ENCODE measurements at places on chromosomes 13 and 19. TPM values are rescaled to one million over a fixed set of nuclear protein-coding genes. Genes with fewer than 3 reads are reported as not detected.

DNA sequence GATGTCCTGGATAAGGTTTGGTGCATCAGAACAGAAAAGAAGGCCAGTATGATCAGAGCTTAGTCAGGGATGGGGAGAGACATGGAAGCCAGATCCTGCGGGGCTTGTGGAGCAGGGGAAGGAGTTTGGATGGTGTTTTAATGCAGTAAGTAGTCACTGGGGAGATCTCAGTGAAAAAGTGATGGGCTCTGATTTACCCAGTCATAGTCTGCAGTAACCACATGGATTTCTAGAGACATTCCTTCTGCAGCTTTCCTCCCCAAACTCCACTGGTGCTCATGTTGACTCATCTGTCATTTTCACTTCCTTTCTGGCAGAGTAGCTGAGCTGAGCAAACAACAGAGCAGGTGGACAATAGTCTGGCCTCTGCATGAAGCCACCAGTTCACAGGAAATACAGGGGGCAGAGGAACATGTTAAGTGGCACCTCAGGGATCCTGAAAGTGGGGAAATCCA lies 144.1 kb downstream of the DPF1 start:
- ATAC-seq = no peak

DNA sequence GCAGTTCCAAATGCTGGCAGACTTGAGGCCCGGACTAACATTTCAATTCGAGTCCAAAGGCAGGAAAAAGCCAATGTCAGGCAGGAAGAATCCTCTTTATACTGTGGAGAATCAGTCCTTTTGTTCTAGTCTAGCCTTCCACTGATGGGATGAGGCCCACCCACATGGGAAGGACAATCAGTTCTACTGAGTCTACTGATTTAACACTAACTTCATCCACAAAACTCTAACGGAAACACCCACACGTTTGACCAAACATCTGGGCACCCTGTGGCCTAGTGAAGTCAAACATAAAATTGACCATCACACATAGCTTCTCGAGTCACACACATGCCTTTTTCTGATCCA lies 100.3 kb downstream of the UBL3 start:
- ATAC-seq = no peak

GRCh38 chr13:59043016-59043415 lies 1120.7 kb downstream of the DIAPH3 start:
- ATAC-seq = no peak

GRCh38 chr19:8690753-8691539 lies 7.6 kb downstream of the ACTL9 start:
- ATAC-seq = no peak

DNA sequence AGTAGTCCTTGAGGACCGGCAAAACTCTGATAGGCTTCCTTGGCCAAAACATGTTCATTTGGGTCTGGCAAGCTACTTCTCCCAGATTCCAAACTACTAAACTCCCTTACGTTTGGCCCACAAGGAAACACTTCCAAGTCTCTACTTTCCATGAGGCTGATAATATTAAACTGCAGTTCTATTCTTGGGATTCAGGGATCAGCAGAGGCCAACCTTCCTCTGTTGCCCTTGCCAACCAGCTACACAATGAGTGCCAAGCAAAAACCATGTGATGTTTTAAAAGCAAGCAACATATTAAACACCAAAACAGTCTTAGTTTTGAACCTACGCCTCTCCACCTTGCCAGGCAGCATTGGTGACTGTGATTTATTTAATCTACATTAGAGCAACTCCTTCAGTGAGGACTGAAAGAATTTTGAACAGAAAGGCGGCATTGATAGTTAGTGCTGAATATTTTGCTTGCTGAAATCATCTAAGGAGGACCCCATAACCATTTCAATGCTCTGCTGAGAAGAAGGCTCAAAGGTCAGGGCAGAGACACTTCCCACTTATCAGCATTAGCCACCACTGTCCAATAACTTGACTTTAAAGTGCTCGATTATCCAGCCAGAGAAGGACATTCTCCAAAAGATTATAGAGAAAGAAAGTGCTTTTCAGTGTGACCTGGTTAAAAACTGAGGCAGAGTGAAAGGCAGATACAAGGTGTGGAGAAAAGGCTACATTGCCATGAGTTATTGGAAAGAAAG lies 287.1 kb downstream of the TBC1D4 start:
- peak; percentile 61 for ATAC-seq

GRCh38 chr19:1855040-1855827 lies 7.0 kb upstream of the REXO1 start:
- ATAC-seq = peak; percentile 76

DNA sequence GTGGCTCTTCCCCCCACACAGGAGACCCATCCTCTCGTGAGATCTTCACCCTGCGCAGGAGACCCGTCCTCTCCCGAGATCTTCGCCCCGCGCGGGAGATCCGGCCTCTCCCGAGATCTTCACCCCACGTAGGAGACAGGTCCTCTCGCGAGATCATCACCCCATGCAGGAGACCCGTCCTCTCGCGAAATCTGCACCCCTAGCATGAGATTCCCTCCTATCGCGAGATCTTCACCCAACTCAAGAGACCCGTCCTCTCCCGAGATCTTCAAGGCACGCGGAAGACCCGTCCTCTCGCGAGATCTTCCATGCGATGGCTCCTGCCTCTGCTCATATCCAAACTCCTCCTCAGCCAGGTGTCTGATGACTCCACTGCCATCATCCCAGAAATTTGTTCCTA lies 24.3 kb downstream of the LAIR2 start:
- ATAC-seq = no peak

DNA sequence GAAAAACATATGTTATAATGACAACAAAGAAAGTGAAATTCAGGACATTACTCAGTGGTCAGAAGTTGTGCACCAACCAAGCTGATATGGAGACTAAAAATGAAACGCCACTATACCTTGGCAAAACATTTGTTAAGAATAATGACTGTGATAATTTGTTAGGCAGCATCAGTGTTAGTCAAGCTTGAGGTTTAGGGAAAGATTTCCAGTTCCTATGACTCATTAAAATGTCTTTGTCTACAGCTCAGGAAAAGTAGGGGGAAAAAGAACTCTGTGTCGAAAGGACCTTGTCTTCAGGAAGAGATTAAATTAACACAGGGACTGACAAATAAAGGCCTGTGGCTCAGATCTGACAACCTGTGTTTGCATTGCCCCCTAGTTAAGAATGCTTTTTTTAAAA lies 764.1 kb upstream of the SLITRK6 start:
- no peak for ATAC-seq

DNA sequence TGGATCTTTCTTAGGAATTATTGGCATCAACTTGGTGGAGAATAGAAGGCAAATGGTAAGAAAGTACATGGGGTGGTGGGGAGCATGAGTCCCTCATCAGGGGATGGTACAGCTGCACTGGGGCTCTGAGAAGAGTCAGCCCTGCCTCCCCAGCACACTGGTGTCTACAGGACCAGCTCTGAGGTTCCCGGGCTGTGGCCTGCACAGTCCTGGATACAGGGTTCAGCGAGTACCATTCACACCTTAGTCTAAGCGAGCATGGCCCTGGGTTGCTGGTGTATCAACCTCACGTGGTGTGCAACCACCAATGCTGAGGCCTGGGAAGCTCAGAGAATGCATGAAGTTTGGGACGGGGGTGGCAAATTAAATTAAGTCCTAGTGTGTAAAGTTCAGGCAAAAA lies 10.1 kb downstream of the TMEM255B start:
- no peak for ATAC-seq

DNA sequence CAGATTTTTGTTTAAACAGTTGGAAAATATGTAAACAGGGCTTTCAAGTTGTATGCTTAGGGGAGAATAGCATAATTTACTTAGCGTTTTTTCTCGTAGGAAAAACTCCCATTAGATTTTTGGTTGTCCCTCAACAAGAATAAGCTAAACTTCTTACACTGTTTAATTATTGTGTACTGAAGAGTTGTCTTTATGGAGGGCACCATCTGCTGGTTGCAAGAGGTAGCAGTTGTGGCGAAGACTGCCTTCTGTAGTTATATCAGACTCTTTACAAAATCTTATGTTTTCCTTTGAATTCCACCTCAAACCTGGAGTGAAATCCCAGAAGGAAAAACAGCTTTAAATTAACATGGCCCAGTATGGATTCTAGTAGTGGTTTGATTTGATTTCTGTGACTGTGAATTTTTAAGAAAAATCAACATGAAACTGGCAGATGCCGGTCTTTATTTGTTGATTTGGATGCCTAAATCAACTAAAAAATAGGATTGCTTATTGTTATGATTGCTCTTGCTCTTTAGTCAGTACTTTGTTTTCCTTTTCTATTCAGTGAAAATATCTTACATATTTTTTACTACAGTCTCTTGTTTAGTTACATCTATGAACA lies 53.4 kb downstream of the PDS5B start:
- peak; percentile 77 for ATAC-seq

- peak; percentile 1 for ATAC-seq
Measured at GRCh38 chr19:4969292-4969771, 419 bp downstream of the KDM4B start.

GRCh38 chr19:3873151-3873550 lies 4.3 kb upstream of the ZFR2 start:
- no peak for ATAC-seq

DNA sequence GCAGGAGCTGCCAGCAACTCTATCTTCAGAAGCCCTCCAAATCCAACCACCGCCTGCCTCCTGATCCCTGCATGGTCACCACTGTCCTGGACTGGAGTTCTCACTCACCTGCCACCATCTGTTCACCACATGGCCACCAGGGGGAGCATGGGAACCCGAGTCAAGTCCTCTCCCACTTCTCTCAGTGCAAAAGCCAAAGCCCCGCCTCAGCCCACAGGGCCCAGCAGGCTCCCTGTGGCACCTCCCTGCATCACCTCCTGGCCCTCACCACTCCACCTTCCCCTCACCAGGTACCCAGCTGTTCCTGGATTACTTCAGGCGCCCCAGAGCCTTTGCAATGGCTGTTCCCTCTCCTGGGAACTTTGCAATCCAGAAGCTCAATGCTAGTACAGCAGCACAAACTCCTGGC lies 5.3 kb downstream of the DHPS start:
- ATAC-seq = peak; percentile 22

DNA sequence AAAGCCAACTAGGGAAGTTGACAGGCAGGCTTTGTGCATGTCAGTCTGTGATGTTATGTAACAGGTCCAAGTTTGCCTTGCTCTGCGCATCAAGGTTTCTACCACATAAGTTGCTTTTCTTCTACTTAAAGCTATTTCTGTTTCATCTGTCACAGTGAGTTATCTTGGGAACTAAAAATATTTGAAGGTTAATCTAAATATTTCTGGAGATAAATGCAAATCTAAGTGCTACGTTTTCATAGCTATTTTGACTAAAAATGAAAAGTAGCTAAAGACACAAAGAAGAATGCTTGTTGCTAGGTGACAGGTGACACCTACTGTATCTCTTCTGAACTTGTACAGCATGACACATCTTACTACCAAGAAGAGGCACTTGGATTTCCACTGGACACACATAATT lies 135.6 kb downstream of the KLF12 start:
- no peak for ATAC-seq

- no peak for ATAC-seq
Measured at GRCh38 chr13:89457977-89458376, 1786.8 kb downstream of the SLITRK5 start.

- ATAC-seq = no peak
Measured at GRCh38 chr13:37375724-37376123, 222.8 kb downstream of the POSTN start.

DNA sequence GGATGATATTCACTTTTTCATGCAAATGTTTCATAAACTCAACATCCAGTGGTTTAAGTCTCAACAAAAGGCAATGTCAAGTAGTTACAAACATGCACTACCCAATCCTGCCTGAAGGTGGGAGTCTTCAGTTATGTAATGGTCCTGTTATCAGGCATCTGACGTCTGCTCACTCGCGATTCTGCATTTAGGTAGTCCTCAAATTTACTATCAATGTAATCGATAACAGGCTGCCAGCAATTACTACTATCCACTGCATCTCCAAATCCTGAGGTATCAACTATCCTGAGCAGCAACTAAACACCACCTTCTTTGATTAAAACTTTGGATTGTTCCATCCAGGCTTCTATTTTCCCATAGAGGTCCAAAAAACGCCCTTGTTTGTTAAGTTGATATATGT lies 51.2 kb downstream of the NLRP12 start:
- ATAC-seq = no peak

- no peak for ATAC-seq
Measured at GRCh38 chr13:43631106-43631505, 155.7 kb downstream of the ENOX1 start.

- no peak for ATAC-seq
Measured at GRCh38 chr19:46944123-46944748, 75.4 kb upstream of the NPAS1 start.

GRCh38 chr13:36950920-36951319 lies 30.9 kb upstream of the SMAD9 start:
- no peak for ATAC-seq

DNA sequence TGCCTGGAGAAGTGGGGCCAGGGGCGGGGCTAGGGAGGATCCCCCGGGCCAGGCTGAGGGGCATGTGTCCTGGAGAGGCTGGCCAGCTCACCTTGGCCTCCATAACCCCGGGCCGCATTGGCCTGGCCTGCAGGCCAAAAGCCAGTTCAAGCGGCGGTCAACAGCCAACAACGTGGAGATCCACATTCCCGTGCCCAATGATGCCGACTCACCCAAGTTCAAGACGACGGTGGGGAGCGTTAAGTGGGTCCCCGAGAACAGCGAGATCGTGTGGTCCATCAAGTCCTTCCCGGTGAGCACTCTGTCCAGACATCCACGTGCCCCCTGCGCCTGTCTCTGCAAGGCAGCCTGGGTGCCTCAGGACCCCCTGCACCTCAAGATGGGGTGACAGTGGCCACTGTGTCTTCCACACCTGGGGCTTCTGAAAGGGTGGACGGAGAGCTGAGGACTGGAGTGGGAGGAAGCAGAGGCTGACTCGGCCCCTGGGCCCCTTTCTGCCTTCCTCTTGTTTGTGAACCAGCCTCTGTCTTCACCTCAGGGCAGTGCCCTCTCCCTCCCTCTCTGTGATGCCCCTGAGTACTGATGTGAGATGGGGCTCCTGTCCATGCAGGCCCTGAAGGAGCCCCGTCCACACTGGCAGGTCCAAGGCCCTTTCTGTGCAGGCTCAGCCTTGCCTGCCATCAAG lies 31.1 kb downstream of the AP1M1 start:
- no peak for ATAC-seq

The KLK12 gene
- total RNA-seq = 1.2 TPM

The ZNF587B gene
- 8.1 TPM for total RNA-seq

The RUBCNL gene
- 6.8 TPM for total RNA-seq

The UBL3 gene
- total RNA-seq = 46.7 TPM

The KIR3DL2 gene
- total RNA-seq = not detected

The ACP7 gene
- total RNA-seq = not detected

The KCTD4 gene
- not detected for total RNA-seq

The NLRP4 gene
- not detected for total RNA-seq

The C19orf85 gene
- total RNA-seq = not detected

Data from gastroesophageal sphincter (tissue), 4 donors.